ENCODE measurements at places on chromosomes 1 and 21.

GRCh38 chr1:86940599-86940998, 26.2 kb downstream of the HS2ST1 start:
- no peak for DNase-seq

- DNase-seq, result no peak
Observed at GRCh38 chr1:26218906-26219494, 15.0 kb upstream of the CEP85 start.

DNA sequence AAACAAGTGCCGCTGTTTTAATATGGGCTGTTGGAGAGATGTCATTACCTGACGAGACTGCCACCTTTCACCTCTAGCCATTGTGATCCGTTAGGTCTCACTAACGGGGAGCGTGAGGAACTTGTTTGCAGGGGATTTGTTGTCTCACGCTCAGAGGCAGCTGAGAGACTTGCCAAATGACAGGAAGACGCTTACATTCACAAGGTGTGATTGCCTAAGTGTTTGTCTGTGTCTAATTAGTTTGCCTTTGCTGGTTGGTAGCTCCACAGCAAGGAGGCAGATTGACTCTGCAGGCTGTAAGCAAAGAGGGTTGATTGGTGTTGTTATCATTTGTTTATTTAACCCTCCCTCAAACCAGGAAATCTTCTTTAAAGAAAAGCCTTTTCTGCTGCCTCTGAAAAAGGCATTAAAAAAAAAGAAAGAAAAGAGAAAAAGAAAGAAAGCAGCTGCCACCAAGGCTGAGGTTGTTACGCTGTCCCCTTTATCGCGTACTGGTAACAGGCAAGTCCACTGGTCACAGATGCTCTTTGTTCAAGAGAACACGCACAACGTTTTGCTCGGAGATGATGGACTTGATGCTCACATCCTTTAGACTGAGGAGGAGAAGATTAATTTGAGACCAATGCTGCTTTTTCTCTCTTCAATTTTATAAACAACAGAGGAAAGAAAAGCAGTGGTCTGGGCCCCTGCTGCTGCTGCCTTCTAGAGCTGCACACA, 203.9 kb downstream of the ZNF326 start:
- DNase-seq, result no peak

- DNase-seq, result no peak
Observed at GRCh38 chr21:25560891-25561290, 46.4 kb downstream of the MRPL39 start.

DNA sequence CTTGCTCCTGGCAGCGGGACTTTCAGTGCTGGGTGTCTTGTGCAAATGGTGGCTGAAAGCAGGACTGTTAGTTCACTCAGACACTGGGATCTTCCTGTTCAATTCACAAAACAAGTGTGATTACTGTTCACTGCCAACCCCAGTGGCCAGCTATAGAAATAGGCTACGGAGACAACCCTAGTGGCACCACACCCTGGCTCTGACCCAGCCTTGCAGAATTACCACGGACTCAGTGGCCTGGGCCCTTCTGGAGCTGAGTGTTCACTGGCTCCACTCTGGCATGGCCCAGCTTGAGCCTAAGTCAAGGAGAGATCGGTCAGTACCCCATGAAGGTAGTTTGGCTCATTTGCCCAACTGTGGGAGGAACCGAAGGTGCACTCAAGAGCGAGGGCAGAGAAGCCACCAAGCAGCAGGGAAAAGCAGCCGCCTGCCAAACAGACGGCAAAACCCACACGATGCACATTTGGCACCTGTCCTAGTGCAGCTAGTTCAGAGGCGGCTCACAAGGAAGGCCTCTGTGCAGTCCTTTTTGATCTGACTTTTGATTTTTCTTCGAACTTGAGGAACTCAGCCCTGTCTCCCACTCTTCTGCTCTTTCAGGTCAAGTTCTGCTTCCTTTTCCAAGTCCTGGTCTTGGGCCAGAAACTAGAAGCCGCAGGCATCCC, 5.9 kb downstream of the KIAA2013 start:
- no peak for DNase-seq
